Esophagus squamous epithelium (tissue), 5 donors: ENCODE measurements at places on chromosomes 16 and 17. TPM values are rescaled to one million over a fixed set of nuclear protein-coding genes. Genes with fewer than 3 reads are reported as not detected.

CDK5R1 gene
- 12.1 TPM for total RNA-seq

DNA sequence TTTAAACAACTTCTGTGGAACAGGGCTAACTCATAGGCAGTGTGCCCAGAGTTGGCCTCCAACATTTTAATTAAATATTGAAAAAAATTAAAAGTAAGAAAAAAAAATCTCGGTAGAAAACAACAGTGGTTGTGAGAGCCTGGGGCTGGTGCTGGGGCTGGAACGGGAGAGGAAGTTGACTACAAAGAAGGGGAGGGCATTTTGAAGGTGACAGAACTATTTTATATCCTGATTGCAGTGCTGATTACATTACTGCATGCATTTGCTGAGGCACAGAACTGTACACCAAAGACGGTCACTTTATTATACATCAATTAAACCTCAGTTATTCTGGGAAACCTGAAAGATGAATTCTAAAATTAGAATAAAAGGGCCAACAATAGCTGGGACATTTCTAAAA, 142.5 kb downstream of the PARN start:
- no peaks in the 10 kb centered on the region for H3K27me3 ChIP-seq
- H3K36me3 ChIP-seq: peaks cover under 1% of the 10 kb centered on the region

- H3K4me1 ChIP-seq: no peaks in the 10 kb centered on the region
- H3K4me3 ChIP-seq: no peak overlapping the region
- no peak overlapping the region for H3K27ac ChIP-seq
- no peak for DNase-seq
- H3K36me3 ChIP-seq: no peaks in the 10 kb centered on the region
- no peaks in the 10 kb centered on the region for H3K27me3 ChIP-seq
Measured at GRCh38 chr16:11521055-11521454, 65.7 kb downstream of the LITAF start.

TAC4 gene
- total RNA-seq: not detected

GRCh38 chr17:56545106-56545505, 48.4 kb upstream of the NOG start:
- no peaks in the 10 kb centered on the region for H3K27me3 ChIP-seq
- H3K4me1 ChIP-seq: no peaks in the 10 kb centered on the region
- H3K4me3 ChIP-seq: no peak overlapping the region
- no peak overlapping the region for H3K27ac ChIP-seq
